NCI-H460 (cell line): ENCODE measurements at places on chromosomes 2 and 18.

GRCh38 chr18:3901811-3902210 lies 451.8 kb downstream of the TGIF1 start:
- DNase-seq, result no peak

GRCh38 chr2:2926009-2926857 lies 451.4 kb downstream of the EIPR1 start:
- DNase-seq, result no peak

DNA sequence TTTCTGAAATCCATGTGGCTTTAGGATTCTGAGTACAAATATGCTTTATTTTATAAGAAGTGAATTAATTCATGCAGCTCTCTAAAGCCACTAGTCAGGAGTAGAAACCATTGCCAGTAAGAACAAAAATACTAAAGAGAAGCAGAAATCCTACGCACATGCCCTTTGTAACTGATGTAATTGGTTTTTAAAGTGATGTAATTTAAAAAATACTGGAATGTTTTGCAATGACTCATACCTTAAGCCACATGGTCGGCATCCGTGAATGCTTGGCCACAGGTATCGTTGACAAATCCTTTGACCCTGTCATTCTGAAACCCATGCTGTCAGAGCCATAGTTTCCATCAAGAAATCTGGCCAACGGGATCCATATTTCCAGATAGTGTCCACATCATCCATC lies 213.3 kb downstream of the ACKR3 start:
- DNase-seq, result no peak

DNA sequence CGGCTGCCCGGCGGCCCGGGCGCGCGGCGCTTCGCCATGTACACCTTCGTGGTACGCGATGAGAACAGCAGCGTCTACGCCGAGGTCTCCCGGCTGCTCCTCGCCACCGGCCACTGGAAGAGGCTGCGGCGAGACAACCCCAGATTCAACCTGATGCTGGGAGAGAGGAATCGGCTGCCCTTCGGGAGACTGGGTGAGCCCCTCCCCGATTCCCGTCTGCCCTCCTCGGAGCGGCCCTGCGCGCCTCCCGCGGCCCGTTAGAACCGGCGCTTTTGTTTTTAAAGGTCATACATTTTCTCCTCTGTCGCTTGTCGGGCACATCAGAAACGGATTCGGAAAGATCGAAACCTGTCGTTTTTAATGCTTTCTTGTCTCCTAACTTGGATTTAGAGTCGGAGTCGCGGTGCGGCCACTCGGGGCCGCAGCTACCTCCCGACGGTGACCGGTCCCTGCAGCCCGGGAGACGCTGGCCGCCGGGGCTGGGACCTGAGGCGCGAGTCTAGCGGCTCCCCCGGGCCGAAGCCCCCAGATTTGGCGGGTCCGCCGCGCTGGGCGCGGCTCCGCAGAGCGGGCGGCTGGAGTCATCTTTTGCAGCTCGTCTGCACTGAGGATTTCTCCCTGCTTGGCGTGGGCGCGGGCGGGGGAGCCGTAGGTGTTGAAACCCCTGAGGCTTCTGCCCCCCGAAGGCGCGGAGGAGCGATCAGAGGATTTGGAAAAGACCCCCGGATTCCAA lies 519 bp downstream of the TTL start:
- peak; percentile 30 for DNase-seq

GRCh38 chr2:43348908-43349661 lies 122.7 kb upstream of the ZFP36L2 start:
- no peak for DNase-seq
